ENCODE measurements at places on chromosomes 6 and 20. TPM values are rescaled to one million over a fixed set of nuclear protein-coding genes. Genes with fewer than 3 reads are reported as not detected.

The ADTRP gene
- not detected for total RNA-seq

- DNase-seq: no peak
These were observed 301.1 kb upstream of the RNF217 start for GRCh38 chr6:124661097-124661661.

The SPEF1 gene
- 0.54 TPM for total RNA-seq

DNA sequence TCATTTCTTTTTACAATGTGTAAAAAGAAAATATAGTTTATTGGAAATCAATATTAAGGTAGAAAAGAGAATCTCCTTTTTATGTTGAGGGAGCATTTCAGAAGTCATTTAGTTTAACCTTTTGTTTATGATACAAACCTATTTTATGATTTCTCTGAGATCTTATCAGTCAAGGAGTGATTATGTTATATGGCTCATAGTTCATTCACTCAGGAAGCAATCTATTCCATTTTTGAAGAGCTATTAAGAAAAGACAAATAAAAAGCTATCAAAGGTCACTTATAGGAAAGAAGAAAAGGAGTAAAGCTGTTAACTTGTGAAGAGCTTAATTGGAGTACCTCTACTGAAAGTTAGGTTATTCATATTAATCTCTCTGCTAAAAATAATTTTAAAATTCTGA is 526.6 kb upstream of the JAG1 start:
- no peak for DNase-seq

DNA sequence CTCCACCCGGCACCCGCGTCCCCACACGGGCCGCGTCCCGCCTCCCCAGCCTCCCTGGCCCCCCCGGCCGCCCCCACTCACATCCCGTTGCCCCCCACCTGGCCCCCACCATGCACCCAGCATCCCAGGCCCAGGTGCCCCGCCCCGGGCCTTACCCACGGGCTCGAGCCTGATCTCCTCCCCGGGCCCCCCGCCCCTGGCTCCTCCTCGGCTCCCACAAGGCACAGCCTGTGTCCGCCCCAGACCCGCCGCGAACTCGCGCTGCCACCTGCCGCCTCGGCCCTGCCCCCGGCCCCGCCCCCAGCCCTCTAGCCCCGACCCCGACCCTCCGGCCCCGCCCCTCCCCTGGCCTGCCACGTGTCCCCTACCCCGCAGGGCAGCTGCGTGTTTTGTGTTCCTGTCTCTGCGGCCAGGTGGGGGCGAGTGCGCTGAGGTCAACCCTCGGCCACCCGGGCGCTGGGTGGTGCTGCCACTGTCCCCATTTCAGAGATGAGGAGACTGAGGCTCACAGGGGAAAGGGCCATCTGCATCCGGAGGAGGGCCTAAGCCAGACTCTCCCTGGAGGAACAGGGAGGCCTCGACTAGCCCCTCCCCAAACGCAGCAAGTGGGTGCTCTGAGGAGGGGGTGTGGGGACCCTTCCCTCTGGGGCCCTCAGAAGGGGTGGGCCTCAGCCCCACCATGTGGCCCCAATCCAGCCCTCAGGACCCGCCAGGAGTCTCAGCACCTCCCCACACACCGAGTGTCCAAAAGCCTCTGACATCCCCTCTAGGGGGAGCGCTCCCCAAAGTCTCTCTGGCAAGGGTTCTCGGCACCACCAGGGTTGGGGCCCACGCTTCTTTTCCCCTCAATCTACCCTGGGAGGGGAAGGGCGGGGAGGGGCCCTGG is 99.8 kb downstream of the TAF4 start:
- no peak for DNase-seq

- no peak for DNase-seq
These were observed 32.7 kb downstream of the KATNA1 start for GRCh38 chr6:149615805-149616204.

DNA sequence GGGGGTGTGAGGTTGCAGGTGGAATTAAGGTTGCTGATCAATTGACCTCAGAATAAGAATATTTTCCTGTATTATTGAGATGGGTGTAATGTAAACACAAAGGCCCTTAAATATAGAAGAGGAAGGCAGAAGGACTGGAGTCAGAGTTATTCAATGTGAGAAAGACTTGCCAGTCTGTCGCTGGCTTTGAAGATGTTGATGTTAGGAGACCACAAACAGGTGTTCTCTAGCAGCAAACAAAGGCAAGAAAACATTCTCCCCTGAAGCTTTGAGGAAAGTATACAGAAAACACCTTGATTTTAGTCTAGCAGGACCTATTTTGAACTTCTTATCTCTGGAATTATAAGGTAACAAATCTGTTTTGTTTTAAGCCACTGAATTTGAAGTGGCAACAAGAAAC is 138.9 kb upstream of the PTPRK start:
- no peak for DNase-seq

The THEMIS gene
- total RNA-seq: not detected

All from neural crest cell (in vitro differentiated cells).